ENCODE measurements at places on chromosomes 6 and 20.

DNA sequence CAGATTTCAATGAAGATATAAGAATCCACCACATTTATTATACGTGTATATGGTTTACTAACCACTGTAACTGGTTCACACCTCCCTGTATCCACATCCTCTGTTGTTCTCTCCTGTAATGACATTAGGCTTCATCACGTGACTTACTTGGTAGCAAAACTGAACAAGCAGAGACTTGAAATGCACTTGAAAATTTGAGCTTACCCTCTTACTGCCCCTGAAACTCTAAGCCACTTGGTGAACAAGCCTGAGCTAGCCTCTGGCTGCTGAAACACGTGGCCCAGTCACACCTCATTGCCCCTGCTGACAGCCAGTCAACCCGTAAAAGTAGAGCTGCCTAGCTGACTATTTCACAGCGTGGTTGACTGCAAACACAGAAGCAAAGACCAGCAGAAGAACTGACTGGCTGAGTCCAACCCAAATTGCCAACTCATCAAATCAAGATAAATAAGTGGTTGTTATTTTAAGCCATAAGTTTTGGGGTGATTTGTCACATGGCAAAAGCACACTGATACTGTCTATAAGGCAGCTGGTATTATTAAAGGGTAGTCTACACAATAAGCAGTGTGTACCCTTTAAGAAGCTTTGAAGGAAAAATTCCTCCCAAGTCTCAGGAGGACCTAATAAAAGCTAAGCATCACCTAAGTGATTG is 109.0 kb downstream of the RALGAPA2 start:
- DNase-seq: no peak

DNA sequence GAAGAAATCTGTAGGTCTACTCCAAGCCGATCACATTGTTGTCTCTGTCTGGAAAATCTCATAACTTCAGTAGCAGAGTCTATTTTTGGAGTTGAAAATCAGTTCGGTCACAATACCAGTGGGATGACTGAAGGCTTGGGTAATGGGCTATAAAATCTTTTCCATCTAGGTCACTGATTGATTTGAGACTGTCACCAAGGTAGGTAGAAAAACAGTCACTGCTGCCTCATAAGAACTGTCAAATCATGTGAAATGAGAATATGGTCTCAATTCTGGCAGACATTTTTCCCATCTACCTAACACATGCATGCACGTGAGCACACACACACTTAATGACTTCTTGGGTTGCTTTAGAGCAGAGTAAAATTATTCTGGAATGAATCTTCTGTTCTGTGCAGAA is 1162.8 kb upstream of the CITED2 start:
- DNase-seq: no peak

DNA sequence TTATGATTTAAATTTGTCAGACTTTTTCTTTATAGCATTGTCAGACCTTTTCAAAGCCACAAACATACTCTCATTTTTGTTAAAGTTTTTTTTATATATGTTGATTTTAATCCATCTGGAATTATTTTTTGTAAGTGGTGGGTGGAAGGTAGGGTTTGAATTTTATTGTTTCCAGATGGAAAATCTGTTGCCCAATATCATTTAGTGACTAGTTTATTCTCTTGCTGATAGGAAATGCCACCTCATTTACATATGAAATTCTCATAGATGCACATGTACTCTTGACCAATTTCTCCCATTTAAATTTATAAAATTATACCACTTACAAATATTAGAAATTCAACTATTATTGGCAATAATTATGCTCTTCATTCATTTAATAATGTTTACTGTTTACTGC is 52.1 kb upstream of the PLCB1 start:
- no peak for DNase-seq

DNA sequence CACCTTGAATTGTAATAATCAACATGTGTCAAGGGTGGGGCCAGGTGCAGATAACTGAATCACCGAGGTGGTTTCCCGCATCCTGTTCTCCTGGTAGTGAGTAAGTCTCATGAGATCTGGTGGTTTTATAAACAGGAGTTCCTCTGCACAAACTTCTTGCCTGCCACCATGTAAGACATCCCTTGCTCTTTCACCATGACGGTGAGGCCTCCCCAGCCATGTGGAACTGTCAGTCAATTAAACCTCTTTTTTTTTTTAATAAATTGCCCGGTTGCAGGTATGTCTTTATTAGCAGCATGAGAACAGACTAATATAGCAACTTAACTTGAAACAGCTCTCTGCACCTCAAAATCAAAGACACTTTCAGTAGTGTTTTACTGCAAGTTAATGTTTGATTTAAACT is 121.6 kb downstream of the OGFRL1 start:
- no peak for DNase-seq

DNA sequence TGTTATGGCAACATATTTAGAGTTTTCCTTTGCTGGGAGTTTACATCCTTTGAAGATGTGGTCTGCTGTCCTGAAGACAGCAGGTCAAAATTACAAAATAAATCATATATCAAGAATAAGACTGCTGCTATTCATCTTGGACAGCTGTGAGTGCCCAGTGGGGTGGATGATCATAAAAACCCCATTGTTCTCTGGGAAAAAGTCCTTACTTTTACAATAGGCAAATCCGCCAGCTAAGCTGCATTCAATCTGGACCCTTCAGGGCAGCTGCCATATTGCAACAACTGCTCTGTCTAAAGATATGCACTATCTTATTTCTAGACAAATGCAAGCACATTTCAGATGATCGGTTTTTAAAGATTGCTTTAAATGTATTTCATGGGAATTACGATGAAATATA is 19.4 kb downstream of the CASS4 start:
- DNase-seq: no peak

GRCh38 chr6:107730683-107731314 is 93.3 kb downstream of the SCML4 start:
- DNase-seq: no peak

DNA sequence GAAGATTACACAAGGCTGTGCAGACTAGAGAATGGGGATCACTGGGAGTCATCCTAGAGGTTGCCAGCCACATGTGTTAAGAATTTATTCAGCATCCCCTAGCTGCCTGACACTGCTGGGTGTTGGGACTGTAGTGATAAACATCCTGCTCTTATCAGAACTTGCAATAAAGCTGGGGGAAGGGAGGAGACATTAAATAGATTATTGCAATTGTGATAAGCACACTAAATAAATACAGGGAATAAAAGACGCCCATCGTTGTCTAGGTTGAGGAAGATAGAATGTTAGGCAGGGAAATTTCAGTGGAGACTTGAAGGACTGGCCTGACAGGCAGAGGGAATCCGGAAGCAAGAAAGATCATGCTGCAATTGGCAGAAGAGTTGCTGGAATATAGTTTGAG is 33.2 kb upstream of the TRAM2 start:
- DNase-seq: no peak

DNA sequence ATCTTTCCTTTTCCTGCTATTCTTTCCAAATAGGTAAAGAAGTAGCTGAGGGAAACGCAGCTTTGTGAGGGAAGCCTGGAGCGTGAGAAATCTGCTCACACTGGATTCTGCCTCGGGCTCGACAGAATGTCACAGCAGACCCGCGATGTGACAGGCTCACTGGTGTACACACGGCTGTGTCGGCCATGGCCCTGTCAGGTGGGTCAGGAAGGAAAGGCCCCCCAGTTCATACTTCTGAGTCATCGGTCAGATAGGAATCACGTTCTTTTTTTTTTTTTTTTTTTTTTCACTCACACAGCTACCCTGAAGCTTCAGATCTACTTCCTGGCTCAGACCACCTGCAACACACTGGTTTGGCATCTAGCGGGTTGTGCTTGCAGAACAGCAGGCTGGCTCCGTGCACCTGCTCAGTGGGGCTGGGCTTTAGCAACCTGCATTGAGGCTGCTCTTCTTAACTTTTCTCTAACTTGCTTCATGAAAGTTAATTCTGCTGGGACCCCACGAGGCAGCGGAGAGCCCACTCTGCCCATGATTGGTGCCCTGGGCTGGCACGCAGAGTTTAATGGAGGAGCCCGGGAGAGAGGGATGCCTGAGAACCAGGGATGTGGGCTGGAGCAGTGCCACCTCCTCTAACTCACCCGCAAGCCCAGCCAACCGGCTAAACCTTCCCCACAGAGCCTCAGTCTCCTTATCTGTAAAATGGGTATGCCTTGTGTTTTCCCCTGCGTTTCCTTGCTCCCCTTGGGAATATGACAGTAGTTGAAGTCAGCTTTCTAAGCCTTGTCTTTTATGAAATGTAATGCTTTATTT is 61.5 kb upstream of the FNDC1 start:
- peak; percentile 52 for DNase-seq

DNA sequence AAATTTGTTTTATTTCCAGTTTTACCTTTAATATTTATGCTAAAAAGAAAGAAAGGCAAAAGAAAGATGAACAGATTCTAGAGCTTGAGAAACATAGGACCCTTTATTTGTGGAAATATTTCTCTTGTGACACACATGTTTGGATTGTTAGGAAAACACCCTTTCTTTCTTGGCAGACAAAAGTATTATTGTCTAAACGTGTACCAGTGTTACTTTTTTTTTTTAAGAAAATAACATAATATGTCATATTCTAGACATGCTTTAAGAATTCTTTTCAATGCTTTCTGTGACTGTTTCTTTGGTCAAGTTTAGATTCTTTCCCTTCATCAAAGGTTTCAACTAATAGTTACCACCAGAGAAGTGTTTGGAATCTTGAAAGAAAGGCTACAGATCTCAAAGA is 183.4 kb upstream of the CNR1 start:
- DNase-seq: no peak

GRCh38 chr6:52352239-52353018 is 9.5 kb upstream of the PAQR8 start:
- no peak for DNase-seq

DNA sequence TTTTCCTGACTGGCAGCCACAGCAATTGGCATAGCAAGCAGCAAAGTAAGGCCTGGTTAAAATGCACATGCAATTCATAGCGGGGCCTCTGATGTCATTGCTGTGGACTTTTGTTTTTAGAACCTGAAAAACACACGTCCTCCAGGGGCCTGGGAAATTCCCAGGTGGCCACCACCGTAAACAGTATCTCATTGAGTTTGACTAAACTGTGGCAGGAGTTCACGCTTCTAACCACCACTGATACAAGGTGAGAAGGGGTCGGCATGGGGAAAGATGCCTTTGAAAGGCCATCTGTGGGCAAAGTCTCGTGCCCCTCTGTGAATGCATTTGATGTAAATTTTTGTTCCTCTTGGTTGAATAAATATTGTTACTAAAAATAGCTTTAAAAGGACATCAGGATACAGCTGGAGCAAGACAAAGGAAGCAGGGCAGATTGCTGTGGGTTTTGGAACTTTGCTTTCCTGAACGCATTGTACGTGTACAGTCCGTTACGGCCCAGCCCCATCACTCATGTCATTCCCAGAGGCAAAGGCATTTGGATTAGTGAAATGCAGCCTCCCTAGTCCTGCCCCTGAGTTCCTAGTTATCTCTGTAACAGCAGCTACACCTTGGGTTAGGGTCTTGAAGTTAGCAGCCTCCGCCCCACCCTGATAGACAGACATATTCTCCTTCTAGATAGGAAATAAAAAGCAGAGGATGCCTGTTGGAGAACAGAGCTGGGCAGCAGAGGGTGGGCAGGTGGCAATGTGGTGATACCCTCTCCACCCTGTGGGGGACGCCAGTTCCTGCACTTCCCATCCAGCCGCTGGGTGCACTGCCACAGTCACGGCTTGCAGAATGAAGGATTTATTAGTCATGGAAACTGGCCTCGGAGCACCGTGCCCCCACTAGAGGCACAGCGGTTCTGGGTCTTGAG is 80.3 kb downstream of the ZDHHC14 start:
- peak; percentile 84 for DNase-seq

- no peak for DNase-seq
Observed at GRCh38 chr6:42942444-42942843, 13.2 kb downstream of the CNPY3 start.

- DNase-seq: no peak
Observed at GRCh38 chr6:163209005-163209404, 205.5 kb upstream of the QKI start.

DNA sequence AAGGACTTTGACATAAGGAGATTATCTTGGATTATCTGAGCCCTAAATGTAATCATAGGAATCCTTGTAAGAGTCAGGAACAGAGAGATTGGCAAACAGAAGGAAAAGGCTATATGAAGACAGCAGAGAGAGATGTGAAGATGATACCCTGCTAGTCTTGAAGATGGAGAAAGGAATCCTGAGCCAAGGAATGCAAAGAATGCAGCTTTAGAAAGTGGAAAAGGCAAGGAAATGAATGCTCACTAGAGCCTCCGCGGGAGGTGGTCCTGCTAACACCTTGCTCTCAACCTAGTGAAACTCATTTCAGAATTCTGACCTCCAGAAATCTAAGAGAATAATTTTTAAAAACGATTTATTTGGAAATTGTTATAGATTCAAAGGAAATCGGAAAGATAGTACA is 117.1 kb downstream of the TBXT start:
- DNase-seq: no peak

- no peak for DNase-seq
Observed at GRCh38 chr6:114344246-114344970, 1.6 kb upstream of the HS3ST5 start.

GRCh38 chr6:85977661-85978060 is 335.0 kb upstream of the SYNCRIP start:
- DNase-seq: no peak

DNA sequence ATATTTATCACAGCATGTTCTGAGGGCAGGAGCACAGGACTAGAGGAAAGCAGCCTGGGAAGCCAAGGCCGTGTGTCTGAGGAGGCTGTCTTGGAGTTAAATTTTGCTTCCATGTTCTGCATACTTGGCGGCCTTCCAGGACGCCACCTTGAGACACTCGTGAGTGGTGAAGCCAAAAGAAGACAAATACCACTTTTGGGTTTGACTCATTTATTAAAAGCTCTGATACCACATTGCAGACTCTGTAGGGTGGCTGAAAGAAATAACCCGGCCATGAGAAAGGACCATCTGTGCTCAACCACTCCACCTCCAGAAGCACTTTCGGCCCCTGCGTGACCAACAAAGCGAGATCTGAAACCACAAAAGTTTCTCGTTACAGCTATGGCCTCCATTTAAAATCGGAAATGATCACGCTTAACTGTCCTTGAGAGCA is 120.0 kb downstream of the TMEM242 start:
- no peak for DNase-seq

GRCh38 chr6:135149376-135149775 is 31.7 kb upstream of the MYB start:
- no peak for DNase-seq

DNA sequence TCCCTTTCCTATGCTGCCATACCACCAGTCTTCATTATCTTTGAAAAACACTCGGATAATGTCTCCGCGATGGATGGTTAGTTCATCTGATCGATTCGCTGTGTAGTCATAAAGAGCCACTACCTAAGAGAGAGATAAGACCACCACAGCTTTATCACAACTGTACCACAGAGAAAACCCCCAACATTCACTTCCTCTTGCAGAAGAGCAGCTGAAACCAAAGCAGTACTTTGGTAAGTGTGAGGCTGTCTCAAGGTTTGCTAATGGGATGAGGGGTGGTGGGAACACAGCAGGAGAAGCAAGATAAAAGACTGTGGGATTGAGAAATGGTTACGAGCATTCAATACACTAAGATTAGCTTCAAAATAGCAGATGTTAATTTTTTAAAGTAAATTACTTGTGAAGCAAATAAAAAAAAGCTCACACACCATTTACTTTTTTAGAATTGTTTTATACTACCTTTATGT is 142.1 kb downstream of the MYB start:
- no peak for DNase-seq
